ENCODE measurements at places on chromosomes 7 and 10. TPM values are rescaled to one million over a fixed set of nuclear protein-coding genes. Genes with fewer than 3 reads are reported as not detected.

Gene NEUROD6
- not detected for total RNA-seq

Gene H2BK1
- not detected for total RNA-seq

Gene EBLN1
- total RNA-seq, result not detected

Gene CDH23
- 5.6 TPM for total RNA-seq

Gene ICA1
- 8.0 TPM for total RNA-seq

Gene PAXIP1
- total RNA-seq, result 7.7 TPM

Gene COL26A1
- 6.6 TPM for total RNA-seq

- H3K4me1 ChIP-seq, result no peaks in the 10 kb centered on the region
- no peaks in the 10 kb centered on the region for H3K36me3 ChIP-seq
- H3K27me3 ChIP-seq, result no peaks in the 10 kb centered on the region
- no peak for DNase-seq
- no peak overlapping the region for H3K27ac ChIP-seq
Measured at GRCh38 chr10:80701706-80702105, 164.0 kb downstream of the SH2D4B start.

DNA sequence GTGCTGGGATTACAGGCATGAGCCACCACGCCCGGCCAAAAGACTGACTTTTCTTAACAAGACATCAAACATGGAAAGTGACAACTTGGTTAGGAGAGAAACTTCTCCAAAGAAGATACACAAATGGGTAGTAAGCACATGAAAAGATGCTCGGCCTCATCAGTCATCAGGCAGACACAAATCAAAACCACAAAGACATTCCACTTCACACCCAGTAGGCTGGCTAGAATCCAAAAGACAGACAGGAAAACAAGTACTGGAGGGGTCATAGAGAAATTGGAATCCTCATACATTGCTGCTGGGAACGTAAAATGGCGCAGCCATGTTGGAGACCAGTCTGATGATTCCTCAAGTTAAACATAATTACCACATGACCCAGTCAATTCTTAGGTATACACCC is 16.4 kb downstream of the SEPHS1 start:
- no peaks in the 10 kb centered on the region for H3K4me1 ChIP-seq
- no peak for DNase-seq
- peaks cover 70% of the 10 kb centered on the region for H3K36me3 ChIP-seq
- H3K27ac ChIP-seq, result no peak overlapping the region
- H3K27me3 ChIP-seq, result no peaks in the 10 kb centered on the region
- no peak overlapping the region for H3K4me3 ChIP-seq

DNA sequence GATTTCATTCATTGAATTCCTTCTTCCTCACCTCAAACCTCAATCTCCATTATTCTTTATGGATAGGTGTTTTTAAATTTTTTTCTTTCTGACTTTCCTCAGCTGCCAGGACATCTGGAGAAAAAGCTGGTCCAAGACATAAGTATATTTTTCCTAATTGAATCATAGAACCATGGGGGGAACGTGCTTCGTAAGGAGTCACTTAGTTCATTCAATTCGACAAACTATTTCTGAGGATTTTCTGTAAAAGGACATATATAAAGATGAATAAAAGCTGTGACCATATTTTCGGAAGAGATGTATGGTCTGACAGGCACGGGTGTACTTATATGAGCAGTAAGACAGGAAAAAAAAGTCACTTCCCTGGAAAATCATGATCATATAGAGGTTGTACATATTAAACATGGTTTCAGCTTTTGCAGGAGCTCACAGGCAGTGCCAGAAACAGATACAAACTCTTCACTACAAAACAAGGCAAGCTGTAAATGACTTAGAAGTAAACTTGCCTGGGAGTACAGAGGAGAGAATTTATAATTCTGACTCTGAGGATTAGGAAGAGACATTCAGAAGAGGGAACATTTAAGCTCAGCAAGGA is 88.2 kb upstream of the EGR2 start:
- no peaks in the 10 kb centered on the region for H3K27me3 ChIP-seq
- no peaks in the 10 kb centered on the region for H3K4me1 ChIP-seq
- no peak for DNase-seq
- H3K4me3 ChIP-seq, result no peak overlapping the region
- H3K36me3 ChIP-seq, result no peaks in the 10 kb centered on the region
- no peak overlapping the region for H3K27ac ChIP-seq

DNA sequence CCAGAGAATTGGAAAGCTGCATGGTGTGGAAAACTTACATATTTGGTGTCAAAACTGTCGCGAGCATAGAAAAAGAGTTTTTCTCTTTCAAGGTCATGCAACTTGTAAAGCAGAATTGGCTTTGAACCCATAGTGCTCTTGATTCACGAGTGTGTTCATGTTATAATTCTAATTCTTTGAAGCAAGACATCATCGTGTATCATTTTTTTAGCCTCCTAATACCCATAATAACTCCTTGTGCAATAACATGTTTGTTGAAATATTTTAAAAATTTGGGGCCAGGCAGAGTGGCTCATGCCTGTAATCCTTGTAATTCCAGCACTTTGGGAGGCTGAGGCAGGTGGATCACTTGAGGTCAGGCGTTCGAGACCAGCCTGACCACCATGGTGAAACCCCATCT is 4.2 kb downstream of the CCL24 start:
- no peak overlapping the region for H3K4me3 ChIP-seq
- no peaks in the 10 kb centered on the region for H3K36me3 ChIP-seq
- no peaks in the 10 kb centered on the region for H3K4me1 ChIP-seq
- no peak overlapping the region for H3K27ac ChIP-seq
- no peak for DNase-seq

- no peak for DNase-seq
- H3K27me3 ChIP-seq, result no peaks in the 10 kb centered on the region
- H3K27ac ChIP-seq, result no peak within 1 kb of the TSS
- H3K4me3 ChIP-seq, result no peak within 1 kb of the TSS
- no peaks in the 10 kb centered on the region for H3K36me3 ChIP-seq
Measured at GRCh38 chr10:15043674-15044073, at the start of gene OLAH. TSS of gene OLAH (plus strand) at chr10:15043943. CDS start at chr10:15047289, 3,346 bp downstream.

DNA sequence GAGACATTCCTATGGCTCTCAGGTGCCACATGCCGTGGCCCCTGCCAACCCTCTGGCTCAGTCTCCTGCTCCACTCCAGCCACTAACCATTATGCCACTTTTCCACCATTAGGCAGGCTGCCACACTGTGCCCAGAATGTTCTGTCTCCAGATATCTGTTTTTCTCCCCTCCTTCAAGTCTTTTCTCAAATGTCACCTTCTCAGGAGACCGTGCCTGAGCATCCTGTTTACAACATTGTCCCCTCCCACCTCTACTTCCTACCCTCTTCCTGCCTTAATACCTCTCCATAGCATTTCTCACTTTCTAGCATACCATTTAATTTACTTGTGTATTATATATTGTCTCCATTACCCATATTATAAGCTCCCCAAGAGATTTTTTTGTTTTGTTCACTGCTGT is 162.5 kb upstream of the LYZL2 start:
- H3K36me3 ChIP-seq, result no peaks in the 10 kb centered on the region
- H3K27me3 ChIP-seq, result no peaks in the 10 kb centered on the region
- no peak overlapping the region for H3K27ac ChIP-seq
- H3K4me1 ChIP-seq, result no peaks in the 10 kb centered on the region
- no peak for DNase-seq
- no peak overlapping the region for H3K4me3 ChIP-seq

GRCh38 chr7:136617176-136617575 is 251.3 kb upstream of the CHRM2 start:
- H3K27ac ChIP-seq, result no peak overlapping the region
- H3K27me3 ChIP-seq, result no peaks in the 10 kb centered on the region
- H3K4me3 ChIP-seq, result no peak overlapping the region
- no peak for DNase-seq
- H3K36me3 ChIP-seq, result no peaks in the 10 kb centered on the region

DNA sequence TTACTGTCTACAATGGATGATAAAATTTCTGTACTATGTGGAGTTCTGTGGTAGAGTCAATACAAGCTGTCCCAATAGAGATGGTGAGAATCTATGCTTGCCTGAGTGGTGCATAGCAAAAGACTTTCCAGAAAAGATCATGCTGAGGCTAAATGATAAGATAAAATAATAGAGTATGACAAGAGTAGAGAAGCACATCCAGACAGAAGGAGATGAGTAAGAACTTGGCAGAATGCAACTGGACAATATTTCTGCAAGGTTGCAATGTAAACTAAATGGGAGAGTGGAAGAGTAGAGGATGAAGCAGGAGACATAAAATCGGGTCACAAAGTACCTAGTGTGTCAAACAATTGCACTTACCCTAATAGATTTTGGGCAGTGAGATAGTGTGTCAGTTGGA is 347.6 kb downstream of the MDFIC start:
- H3K27ac ChIP-seq, result no peak overlapping the region
- H3K4me3 ChIP-seq, result no peak overlapping the region
- H3K36me3 ChIP-seq, result no peaks in the 10 kb centered on the region
- DNase-seq, result no peak
- H3K27me3 ChIP-seq, result peaks cover 4% of the 10 kb centered on the region

- no peaks in the 10 kb centered on the region for H3K36me3 ChIP-seq
- no peak overlapping the region for H3K4me3 ChIP-seq
- H3K27me3 ChIP-seq, result no peaks in the 10 kb centered on the region
- no peak overlapping the region for H3K27ac ChIP-seq
- H3K4me1 ChIP-seq, result no peaks in the 10 kb centered on the region
- no peak for DNase-seq
Measured at GRCh38 chr7:128053023-128053422, 21.8 kb upstream of the LRRC4 start.

DNA sequence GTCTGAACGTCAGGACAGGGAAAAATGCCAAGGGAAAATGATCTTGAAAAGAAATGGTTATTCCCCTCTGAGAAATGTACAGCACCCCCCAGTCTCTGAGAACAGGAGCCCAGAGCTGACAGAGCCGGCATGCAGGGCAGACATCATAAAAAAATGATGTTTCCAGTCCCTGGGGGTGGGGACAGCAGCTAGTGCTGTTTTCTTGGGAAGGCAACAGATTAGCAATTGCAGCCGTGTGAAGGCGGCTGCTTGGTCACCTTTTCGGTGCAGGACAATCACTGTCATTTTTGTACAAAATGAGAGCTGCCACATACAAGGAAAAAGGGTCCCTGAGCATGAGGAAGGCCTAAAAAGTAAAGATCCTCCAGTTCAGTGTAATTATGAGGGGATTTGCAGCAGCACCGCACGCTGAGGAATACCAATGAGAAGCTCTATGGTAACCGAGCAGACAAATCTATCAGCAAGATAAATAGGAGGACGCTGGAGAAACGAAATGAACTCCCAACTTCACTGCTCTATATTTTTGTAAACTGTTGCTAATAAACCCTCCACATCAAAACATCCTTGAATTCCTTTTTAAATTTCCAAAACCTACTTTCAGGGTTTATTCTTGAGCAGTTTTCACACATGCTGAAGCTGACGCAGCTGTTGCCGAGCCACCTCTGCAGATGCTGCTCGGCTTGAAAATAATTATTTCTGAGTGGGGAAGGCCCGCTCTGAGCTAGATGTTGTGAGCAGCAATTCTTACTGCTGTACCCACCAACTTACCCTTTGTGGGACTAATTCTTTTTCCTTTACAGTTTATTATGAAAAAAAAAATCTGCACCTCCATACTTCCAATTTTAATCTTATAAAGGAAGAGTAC is 98.2 kb upstream of the NEBL start:
- H3K27ac ChIP-seq, result no peak overlapping the region
- no peaks in the 10 kb centered on the region for H3K27me3 ChIP-seq
- peaks cover 6% of the 10 kb centered on the region for H3K4me1 ChIP-seq
- no peaks in the 10 kb centered on the region for H3K36me3 ChIP-seq
- H3K4me3 ChIP-seq, result no peak overlapping the region
- DNase-seq, result no peak

- no peak overlapping the region for H3K4me3 ChIP-seq
- H3K27ac ChIP-seq, result no peak overlapping the region
- no peak for DNase-seq
- no peaks in the 10 kb centered on the region for H3K36me3 ChIP-seq
- peaks cover 4% of the 10 kb centered on the region for H3K27me3 ChIP-seq
Measured at GRCh38 chr10:123848564-123849457, 42.8 kb downstream of the CPXM2 start.

DNA sequence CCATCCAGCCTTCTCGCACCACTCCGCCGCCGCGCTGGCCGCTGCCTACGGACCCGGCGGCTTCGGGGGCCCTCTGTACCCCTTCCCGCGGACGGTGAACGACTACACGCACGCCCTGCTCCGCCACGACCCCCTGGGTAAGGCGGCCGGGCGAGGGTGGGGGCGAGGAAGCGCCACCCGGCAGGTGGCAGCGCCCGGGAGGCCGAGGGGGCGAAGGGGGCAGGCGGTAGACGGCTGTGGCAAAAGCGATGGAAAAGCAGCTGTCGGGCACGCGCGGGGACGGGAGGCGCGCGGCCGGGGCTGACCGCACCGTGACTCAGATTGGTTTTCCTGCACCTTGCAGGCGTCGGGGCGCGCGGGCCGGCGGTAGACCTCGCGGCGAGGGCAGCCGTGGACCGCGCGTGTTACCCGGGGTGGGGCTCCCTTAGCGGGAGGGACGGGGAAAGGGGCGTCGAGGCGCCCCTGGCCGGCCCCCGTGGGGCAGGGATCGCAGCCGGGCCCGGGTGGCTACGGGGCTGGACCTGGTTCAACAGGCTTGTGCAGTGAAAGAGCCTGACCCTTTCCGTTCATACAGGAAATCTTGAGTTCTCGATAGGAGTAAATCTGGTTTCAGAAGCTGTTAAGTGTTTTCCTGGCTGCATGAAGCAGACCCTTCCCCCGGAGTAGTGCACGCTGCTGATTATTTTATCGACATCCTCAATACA is 608 bp downstream of the HHEX start:
- H3K27me3 ChIP-seq, result no peaks in the 10 kb centered on the region
- peaks cover 33% of the 10 kb centered on the region for H3K4me1 ChIP-seq
- H3K36me3 ChIP-seq, result peaks cover 13% of the 10 kb centered on the region
- DNase-seq, result peak; percentile 80
- H3K4me3 ChIP-seq, result peak overlapping the region; percentile 46

DNA sequence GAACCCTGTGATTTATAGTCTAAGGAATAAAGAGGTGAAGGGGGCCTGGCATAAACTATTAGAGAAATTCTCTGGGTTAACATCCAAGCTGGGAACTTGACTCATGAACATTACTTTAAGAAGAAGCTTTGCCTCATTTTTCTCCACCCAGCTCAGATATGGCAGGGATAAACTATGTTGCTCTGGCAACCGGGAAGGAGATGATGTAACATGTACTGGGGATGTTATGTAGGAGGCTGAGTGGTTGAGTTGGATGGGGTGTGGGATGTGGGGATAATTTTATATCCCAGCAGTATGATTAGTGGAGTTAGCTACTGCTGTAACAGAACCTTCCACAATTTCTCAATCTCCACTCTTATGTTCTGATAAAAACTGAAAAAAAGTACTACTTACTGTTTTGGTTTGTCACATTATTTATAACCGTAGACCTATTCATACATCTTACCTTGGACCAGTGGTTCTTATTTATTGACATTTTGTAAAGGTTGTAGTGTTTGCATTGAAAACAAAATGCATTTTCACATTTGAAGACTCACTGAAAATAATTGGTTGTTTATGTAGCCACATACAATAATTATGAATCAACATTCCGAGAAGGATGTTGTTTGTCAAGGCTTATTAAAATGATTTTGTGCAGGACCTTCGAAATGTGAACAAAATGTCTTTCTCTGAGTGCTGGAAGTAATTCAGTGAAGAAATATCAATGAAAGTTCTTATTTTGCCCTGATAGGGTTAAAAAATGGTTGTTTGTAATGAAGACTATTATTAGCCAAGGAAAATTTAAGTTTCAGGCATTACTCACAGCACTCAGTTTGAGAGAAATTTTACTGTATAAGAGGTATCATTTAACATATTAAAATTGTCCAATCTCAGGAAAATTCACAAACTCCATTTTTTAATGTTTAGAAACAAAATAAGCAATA is 1.3 kb downstream of the OR2F2 start:
- H3K27me3 ChIP-seq, result no peaks in the 10 kb centered on the region
- H3K27ac ChIP-seq, result no peak overlapping the region
- H3K4me3 ChIP-seq, result no peak overlapping the region
- no peaks in the 10 kb centered on the region for H3K36me3 ChIP-seq
- H3K4me1 ChIP-seq, result no peaks in the 10 kb centered on the region
- DNase-seq, result no peak
